DMS 273 treated with DMSO at 0.1 percent for 48 hours (cell line): ENCODE measurements at places on chromosomes 13 and 19.

GRCh38 chr13:95630593-95630992, 13.9 kb downstream of the DZIP1 start:
- no peak for DNase-seq

DNA sequence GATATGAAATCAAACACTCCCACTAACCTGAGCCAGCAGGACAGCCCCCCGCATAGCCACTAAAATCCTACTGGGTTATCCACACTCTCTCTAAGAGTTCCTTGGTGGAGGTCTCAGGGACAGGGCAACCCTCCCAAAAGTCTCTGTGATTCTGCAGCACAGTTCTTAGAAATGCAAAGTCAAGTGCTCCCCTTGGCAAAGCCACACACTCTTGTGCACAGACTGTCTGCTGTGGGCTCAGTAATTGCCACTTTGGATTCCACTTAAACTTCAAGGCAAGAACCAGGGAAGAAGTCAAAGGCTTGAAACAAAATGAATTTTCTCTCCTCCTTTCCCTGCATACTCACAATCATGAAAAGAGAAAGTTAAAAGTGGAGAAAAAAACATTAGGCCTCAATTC, 61.5 kb downstream of the DOCK9 start:
- no peak for DNase-seq

DNA sequence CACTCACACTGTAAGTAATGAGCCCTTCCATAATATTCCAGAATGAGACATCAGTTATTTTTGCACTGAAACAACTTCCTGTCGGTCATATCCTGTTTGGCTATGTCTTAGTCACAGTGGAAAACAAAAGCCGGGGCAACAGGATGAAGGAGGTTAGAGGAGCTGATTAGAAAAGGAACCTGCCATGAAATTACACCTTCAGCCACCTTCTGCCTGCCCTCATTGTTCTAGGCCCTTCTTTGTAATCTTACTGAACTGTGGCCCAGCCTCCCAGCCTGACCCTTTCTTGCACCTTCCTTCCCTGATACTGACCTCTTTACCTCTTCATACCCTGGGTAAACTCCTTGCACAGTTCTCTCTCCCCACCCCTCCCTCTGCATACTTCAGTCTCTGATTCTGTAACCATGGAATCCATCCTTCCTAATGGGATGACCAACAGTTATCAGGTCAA, 67.3 kb downstream of the DOCK9 start:
- DNase-seq, result no peak

DNA sequence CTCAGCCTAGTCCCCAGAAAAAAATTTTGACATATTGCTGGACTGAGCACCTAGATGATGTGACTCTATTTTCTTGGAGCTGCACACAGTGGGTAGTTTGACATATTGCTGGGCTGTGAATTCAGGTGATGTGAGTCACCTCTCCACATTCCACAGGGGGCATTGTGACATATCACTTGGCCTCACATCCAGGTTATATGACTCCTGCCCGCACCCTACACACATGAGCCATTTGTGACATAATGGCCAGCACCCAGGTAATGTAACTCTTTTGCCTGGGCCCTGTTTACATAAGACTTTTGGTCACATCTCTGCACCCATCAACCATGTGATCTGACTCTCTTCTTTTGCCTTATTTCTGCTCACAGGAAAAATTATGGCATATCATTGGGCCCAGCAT, 55.1 kb upstream of the ZNF43 start:
- no peak for DNase-seq

GRCh38 chr19:49391581-49392399, 3.7 kb downstream of the KASH5 start:
- peak; percentile 64 for DNase-seq

- DNase-seq, result peak; percentile 35
These were observed 7.0 kb downstream of the CUL4A start for GRCh38 chr13:113216254-113217048.

GRCh38 chr19:3733549-3734309, 25.5 kb downstream of the TJP3 start:
- DNase-seq, result no peak

DNA sequence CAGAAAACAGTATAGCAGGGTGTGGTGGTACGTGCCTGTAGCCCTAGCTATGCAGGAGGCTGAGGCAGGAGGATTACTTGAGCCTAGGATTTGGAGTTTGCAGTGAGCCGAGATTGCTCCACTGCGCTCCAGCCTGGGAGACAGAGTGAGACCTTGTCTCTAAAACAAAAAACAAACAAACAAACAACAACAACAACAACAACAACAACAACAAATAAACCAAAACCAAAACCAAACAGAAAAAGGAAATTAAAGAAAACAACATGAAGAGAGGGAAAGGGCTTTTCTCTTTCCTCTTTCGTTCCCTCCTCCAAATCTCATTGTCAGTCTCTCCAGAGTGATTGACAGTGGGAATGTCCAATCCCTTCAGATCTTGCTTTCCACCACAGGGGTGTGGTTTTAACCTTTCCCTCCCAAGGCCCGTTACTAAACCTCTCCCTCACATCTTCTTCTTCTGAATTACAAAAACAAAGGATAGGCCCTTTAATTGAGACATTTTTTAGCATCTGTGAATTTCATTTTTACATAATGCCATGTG, 341.2 kb downstream of the HS6ST3 start:
- DNase-seq, result no peak

DNA sequence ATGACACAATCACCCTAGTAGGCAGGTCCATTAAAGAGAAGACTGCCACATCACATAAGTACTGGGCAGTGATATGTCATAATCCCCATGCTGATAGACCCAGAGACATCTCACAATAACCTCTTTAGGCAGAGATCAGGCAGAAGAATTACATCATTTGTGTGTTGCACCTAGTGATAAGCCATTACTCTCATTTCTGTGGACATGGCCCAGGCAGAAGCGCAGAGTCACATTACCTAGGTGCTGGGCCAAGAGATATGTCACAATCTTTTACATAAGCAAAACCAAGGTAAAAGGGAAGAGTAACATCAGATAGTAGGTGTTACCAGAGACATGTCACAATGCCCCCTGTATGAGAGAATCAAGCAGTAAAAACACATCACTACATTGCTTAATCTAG, 71.9 kb downstream of the ZNF726 start:
- DNase-seq, result no peak

DNA sequence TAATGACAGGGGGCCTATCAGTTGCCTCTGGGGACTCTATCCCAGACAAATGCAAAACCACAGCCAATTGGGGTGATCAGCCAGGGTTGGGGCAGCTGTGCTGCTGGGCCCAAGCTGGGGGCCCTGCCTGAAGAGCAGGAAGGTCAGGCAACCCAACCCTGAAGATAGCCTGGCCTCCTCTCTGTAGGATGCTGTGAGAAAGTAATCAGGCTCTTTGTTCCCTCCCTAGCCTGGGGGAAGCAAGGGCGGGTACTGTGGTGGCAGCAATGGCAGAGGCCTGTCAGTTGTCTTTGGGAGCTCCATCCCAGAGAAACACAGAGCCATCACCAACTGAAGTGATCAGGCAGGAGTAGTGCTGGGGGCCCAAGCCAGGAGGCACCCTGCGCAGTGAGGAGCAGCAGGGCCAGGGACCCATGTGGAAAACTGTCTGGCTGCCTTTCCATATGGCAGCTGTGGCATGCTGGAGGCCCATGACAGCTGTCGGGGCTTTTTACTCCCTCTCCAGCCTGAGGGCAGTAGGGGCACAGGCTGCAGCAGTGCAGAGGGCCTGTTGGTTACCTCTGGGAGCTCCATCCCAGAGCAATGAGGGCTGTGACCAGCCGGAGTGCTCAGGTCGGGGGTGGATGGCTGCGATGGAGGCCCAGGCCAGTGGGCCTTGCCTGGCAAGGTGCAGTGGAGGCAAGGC, 73.6 kb upstream of the ATP12A start:
- no peak for DNase-seq

- no peak for DNase-seq
These were observed 1.8 kb downstream of the AXL start for GRCh38 chr19:41220811-41221210.

DNA sequence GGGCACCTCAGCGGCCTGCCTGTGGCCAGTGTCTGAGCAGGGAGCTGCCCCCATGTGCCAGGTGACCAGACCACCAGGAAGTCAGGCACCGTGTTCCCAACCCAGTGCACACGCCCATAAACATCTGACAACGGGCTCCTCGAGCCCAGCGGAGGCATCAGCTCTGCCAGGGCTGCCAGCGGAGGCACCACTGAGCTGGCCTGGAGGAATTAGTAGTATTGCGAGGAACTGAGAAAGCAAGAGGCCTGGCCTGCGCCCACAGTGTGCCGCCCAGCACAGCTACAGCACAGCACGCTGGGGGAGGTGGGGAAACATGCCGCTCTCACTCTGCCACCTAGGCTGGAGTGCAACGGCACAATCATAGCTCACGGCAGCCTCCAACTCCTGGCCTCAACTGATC, 44.6 kb downstream of the ANKRD27 start:
- DNase-seq, result no peak

DNA sequence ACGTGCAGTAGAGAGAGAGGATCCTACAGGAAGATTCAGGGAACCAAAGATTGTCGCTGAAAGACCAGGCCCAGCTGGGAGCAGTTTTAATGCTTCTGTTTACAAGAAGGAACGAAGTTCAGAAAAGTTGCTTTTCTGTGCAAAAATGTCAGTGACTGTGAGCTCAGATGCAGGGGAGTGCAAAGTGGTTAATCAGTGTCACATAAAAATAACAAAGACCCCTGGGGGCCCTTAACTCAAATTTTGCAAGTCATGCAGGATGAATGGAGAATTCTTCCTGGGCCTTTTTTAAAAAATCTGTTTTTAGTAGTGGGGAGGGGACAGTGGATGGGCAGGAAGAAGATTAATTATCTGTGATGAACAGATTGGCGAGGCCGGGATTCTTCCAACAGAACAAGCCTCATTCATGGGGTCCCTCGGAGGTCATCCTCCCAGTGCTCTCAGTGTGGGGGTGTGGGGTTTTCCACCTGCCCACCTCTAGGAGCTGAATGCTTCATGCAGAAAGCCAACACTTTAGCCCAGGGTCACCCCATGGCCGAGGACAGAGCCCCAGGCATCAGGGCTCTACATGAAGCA, 167.2 kb downstream of the UQCRFS1 start:
- no peak for DNase-seq

- no peak for DNase-seq
These were observed 158.0 kb downstream of the TM9SF2 start for GRCh38 chr13:99659226-99659625.

DNA sequence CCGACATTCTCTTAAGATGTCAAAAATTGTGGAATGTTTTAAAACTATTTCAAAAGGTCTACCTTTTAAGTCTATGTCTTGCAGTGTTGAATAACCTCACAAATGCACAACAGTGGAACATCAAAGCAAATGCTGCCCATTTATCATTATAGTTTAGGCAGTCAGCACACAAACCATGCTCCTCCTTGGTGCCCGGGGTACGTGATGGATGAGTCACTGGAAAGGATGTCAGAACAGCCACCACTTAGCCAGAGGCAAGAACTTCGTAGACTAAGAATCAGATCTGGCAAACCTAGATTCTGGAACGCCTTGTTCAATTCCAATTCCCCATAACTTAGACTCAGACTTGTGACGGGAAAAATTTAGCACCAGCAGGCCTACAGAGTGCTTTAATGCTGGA, 343.6 kb downstream of the FGF9 start:
- no peak for DNase-seq

GRCh38 chr13:109100705-109101304, 471.4 kb downstream of the MYO16 start:
- DNase-seq, result no peak

DNA sequence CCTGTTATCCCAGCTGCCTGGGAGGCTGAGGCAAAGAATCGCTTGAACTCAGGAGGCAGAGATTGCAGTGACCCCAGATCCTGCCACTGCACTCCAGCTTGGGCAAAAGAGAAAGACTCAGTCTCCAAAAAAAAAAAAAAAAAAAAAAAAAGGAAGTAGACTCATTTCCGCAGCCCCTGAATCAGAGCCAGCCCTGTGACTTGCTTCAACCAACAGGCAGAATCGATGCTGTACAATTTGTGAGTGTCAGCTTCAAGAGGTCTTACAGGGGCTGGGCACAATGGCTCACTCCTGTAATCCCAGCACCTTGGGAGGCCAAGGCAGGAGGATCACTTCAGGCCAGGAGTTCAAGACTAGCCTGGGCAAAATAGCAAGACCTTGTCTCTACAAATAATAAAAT, 12.8 kb downstream of the ANKRD27 start:
- no peak for DNase-seq
